ENCODE measurements at places on chromosomes 11 and 22.
A peak's percentile ranks its signal among the peaks of the same experiment; 100 is the strongest.

GRCh38 chr11:75351791-75352587 is 528 bp upstream of the ARRB1 start:
- peak overlapping the region; percentile 84 for H3K27ac ChIP-seq
- no peaks in the 10 kb centered on the region for H3K27me3 ChIP-seq
- H3K4me3 ChIP-seq = peak overlapping the region; percentile 51
- no peaks in the 10 kb centered on the region for H3K36me3 ChIP-seq

- H3K27me3 ChIP-seq = peaks cover 7% of the 10 kb centered on the region
- no peak overlapping the region for H3K4me3 ChIP-seq
- DNase-seq = no peak
- H3K27ac ChIP-seq = no peak overlapping the region
These were observed 5.1 kb upstream of the A4GALT start for GRCh38 chr22:42725606-42726355.

DNA sequence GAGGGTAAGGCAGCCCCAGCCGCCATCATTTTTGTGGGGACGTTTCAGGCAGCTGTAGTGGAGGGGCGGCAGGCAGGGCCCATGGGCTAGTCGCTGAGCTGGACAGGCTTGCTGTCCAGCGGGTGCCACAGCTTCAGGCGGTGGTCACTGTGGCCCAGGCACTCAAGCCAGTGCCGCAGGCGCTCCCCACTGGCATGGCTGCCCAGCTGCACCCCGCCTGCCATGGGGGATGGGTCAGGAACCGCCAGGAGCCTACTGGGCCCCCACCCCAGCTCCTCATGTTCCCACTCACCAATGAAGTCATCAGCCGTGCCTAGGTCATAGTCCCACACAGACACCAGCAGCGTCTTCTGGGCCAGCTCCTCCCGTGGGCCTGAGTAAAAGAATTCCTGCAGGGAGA is 6.0 kb downstream of the NDUFV1 start:
- no peaks in the 10 kb centered on the region for H3K27me3 ChIP-seq
- H3K27ac ChIP-seq = no peak overlapping the region
- no peak for DNase-seq
- H3K4me1 ChIP-seq = peaks cover 18% of the 10 kb centered on the region
- no peak overlapping the region for H3K4me3 ChIP-seq

GRCh38 chr22:40504285-40505249 is 132.0 kb downstream of the MRTFA start:
- no peaks in the 10 kb centered on the region for H3K4me1 ChIP-seq
- H3K27ac ChIP-seq = no peak overlapping the region
- no peak for DNase-seq
- no peaks in the 10 kb centered on the region for H3K27me3 ChIP-seq

- peaks cover 3% of the 10 kb centered on the region for H3K36me3 ChIP-seq
- peaks cover 23% of the 10 kb centered on the region for H3K4me1 ChIP-seq
- no peaks in the 10 kb centered on the region for H3K27me3 ChIP-seq
- H3K4me3 ChIP-seq = no peak overlapping the region
These were observed 2.0 kb downstream of the GRK2 start for GRCh38 chr11:67268081-67268961.

- no peak for DNase-seq
- no peak overlapping the region for H3K4me3 ChIP-seq
- no peaks in the 10 kb centered on the region for H3K36me3 ChIP-seq
- no peaks in the 10 kb centered on the region for H3K27me3 ChIP-seq
These were observed 45.5 kb downstream of the PACSIN2 start for GRCh38 chr22:42969348-42969975.

GRCh38 chr11:118933486-118933885 is 7.8 kb upstream of the BCL9L start:
- no peaks in the 10 kb centered on the region for H3K36me3 ChIP-seq
- no peak overlapping the region for H3K27ac ChIP-seq
- DNase-seq = no peak
- peaks cover 3% of the 10 kb centered on the region for H3K4me1 ChIP-seq

DNA sequence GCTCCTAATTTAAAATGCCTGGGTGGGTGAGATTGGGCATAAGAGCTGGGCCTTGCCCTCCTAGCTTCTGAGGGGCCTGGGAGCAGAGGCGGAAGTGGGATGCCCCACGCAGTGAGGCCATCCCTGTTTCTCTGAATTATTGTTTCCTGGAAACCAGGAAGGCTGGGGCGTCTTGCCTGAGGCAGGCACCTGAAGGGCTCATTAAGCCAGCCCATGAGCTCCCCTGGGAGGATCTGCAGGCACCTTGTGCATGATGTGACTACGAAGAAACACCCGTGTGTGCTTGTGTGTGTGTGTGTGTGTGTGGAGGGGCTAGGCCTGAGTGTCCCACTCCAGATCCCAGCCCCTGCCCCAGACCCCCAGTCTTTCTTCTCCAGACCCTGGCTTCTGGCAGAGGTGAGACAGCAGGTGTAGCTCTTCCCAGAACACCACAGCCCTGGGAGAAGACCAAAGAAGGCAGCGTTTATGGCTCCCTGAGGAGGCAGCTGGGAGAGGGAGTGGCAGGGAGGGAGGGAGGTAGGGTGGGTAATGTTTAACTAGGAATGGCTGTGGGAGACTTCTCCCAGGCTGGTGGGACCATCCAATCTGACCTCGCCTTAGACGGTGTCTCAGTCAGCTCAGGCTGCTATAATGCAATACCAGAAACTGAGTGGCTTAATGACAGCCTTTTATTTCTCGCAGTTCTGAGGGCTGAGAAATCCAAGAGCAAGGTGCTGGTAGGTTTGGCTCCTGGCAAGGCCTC is 2.1 kb upstream of the BATF2 start:
- no peak overlapping the region for H3K4me3 ChIP-seq
- H3K4me1 ChIP-seq = peaks cover 2% of the 10 kb centered on the region
- no peaks in the 10 kb centered on the region for H3K27me3 ChIP-seq
- H3K27ac ChIP-seq = no peak overlapping the region
- DNase-seq = no peak

DNA sequence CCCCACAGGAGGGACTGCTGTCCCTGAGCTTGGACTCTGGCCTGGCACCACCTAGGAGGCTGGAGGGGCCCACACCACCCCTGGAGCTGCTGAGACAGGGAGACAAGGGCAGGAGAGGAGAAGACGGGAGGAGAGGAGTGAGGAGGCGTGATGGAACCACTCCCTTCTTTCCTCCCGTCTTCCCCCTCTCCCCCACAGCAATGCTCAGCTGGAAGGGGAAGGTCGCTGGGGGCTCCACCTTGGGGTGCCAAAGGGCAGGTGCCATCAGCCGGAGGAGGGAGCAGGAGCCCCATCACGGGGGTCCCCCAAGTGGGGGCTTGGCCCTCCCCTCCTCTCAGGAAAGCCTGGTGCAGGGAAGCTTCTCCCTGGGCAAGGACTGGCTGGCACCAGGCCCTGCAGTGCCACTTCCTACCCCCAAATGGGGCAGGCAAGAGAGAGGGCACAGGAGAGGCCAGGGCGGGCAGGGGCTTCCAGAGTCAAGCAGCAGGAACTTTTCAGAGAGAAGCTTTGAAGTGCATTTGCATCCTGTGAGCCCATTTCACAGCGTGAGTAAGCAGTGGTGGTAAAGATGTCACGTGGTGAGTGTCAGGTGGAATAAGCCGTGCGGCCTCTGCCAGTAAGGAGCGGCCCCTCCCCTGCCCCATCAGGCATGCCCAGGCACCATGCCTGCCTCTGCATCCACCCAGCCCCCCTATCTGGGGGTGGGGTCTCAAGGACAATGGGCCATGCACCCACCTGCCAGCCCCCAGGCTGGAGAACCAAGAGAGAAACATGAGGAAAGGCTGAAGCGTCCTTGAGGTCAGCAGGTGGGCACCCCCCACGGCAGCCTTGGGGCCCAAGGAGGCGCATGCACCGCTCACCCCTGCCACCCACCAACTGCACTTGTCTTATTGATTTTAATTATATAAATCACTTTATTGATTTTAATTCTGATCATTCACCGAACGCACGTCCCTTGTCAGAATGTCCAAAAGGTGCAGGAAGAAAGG is 4.9 kb downstream of the IGF2 start:
- H3K27me3 ChIP-seq = peaks cover 7% of the 10 kb centered on the region
- no peak overlapping the region for H3K4me3 ChIP-seq
- H3K36me3 ChIP-seq = no peaks in the 10 kb centered on the region
- no peak overlapping the region for H3K27ac ChIP-seq
- no peak for DNase-seq

GRCh38 chr22:34800260-34800980 is 265.5 kb upstream of the ISX start:
- DNase-seq = no peak
- H3K4me1 ChIP-seq = no peaks in the 10 kb centered on the region

- DNase-seq = no peak
- peaks cover 2% of the 10 kb centered on the region for H3K36me3 ChIP-seq
- no peaks in the 10 kb centered on the region for H3K27me3 ChIP-seq
- no peak overlapping the region for H3K27ac ChIP-seq
- H3K4me3 ChIP-seq = no peak overlapping the region
These were observed 44.9 kb downstream of the TTC17 start for GRCh38 chr11:43403357-43404231.

DNA sequence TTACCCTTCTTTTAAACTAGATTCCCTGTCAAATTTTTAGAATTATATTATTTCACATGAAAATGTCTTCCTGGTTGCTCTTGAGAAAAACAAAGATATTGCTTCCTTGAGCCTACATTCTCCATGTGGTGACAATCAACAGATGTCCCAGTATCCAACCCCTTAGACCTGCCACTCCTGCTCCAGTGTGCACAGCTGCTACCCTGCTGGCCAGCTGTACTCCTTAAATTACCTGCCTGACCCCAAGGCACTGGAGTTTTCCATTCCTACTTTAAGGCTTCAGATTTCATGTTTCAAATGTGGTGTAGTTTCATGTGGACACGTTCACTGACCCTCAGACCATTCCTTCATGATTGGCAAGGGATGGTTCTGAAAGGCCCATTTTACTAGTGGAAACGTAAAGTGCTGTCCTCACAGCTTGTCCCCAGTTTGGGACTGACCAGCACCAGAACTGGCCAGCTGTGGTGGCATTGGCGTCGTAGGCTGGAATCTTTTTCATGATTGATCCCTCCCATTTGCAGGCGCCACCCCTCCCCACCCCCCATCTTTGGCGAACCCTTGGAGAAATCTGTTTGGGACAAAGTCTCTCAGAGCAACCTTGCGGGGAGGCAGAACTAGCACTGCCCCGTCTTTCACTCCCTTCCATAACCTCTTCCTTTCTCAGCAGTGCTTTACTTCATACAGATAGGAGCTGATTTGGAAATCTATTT is 123.5 kb downstream of the DBX1 start:
- H3K36me3 ChIP-seq = no peaks in the 10 kb centered on the region
- no peaks in the 10 kb centered on the region for H3K27me3 ChIP-seq
- no peak overlapping the region for H3K4me3 ChIP-seq
- no peak overlapping the region for H3K27ac ChIP-seq
- H3K4me1 ChIP-seq = peaks cover 19% of the 10 kb centered on the region
- no peak for DNase-seq
